ENCODE measurements at places on chromosomes 4 and X.

- no peak for DNase-seq
These were observed 182.7 kb downstream of the PABPC4L start for GRCh38 chr4:134018846-134019245.

DNA sequence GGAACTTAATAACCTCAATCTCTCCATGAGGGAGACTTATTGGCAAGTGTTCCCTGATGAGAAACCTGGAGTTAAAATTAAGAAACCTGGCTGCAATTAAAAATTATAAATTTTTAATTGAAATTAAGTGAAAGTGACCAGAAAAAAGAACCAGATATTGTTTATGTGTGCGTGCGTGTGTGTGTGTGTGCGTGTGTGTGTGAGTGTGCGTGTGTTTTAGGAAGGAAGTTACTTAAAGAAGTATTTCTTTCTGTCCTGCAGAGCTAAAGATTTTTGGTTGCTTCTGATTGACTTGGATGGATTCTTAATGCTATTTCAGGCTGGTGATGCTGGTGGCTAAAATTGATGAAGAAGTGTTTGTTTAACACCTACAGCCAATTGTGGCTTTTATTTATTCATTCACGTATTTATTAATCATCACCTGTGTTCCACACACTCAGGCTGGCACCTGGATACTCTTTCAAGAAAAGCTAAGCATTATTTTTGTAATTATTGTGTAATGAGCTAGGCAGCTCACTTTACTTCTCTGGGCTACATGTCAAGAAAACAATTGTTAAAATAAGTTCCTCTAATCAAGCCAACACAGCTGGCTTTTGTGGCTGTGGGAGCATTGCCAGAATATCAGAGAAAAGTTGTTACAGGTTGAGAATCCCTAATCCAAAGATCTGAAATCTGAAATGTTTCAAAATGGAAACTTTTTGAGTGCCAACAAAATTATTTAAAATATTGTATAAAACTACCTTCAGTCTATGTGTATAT, 68.5 kb downstream of the CEP44 start:
- DNase-seq, result no peak

DNA sequence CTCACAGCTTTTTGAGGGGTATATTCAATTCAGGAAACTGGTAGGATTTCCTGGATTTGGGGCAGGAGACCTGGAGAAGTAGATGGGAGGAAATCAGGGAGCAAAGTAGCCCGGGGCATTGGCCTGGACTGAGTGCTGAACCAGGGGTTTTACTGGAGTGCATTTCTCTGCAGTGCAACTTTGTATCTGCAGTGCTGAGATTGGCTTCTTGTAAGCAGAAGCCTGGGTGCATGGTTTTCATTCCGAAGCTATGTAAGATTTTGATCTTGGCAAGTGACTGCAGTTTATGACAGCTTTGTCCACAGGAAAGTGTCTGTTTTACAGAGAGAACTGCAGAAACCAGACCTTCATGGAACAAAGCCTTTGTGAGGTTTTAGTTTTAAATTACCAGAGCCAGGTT, 158.3 kb downstream of the SPCS3 start:
- DNase-seq, result no peak

DNA sequence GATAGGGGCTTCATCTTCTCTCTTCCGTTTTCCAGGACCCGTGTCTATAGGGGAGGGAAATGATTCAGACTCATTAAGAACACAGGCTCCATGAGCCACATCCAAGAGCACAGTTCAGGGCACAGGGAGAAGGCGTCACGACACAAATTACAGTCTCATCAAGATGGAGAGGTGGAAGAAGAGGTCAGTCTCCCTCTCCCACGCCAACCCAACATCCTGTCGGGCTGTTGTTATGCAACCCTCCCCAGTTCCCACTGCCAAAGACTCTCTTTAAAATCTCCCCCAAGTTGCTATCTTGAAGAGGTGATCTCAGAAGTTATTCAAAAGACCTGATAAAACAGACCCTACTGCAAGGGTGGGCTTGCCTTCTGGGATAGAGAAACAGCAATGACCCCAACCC, 12.6 kb downstream of the ZMYM3 start:
- DNase-seq, result no peak

DNA sequence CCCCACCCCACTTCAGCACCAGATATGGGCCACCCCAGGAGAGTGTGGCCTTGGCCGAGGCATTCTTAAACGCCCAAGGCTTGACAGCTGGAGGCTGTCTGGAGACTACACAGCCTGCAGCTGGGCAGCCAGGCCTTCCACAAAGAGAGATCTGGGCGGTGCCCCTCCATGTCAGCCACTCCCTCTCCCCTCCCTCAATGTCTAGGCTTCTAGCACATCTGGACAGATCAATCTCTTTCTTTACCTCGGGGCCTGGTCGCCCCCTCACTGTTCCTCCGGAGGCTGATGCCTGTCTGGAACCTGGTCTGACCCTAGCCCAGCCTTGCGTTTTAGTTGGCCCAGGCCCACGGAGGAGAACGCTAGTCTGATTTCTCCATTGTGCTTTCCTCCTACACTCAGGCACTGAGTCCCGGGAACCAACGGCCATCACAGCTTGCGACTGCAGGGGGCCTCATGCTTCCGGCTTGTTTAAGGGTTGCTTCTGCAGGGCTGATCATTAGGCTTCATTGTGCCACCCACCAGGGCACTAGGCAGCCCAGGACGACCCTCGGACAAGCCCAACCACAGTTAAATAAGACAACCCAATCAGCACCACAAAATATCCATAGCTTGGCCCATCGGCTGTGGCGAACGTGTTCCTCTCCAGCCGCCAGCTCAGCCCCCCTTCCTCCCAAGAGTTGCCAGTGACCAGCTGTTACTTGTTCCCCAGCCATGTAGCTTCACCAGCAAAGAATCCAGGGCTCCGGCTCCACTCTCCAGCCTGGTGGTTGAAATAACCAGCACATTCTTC, 200.6 kb downstream of the BCOR start:
- no peak for DNase-seq

GRCh38 chrX:135516376-135516775, 4.1 kb upstream of the INTS6L start:
- DNase-seq, result no peak

- DNase-seq, result peak; percentile 0
These were observed 146.2 kb upstream of the SCML1 start for GRCh38 chrX:17590892-17591740.

DNA sequence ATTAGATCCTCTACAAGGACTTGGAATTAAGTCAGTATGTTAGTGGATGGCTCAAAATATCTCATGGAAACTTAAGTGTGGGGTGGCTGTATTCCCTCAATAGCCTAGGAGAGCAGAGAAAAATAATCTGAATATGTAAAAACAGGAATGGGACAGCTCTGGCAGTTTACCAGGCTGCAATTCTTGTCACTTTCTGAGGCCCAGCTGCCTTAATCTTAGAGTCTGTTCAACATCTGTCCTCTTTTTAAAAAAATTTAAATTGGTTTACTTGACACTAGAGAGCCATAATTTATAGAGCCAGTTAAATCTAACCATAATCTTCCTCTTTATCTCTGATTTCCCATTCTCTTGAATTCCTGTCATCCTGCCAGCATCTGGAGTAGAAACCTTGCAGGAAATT, 109.2 kb upstream of the CXCL13 start:
- DNase-seq, result no peak
